A549 treated with DMSO at 1 μM for 4 hours (cell line): ENCODE measurements at places on chromosomes 1 and 21. TPM values are rescaled to one million over a fixed set of nuclear protein-coding genes. Genes with fewer than 3 reads are reported as not detected.

TARBP1 gene
- total RNA-seq, result 13.3 to 14.7 TPM (median 13.9 TPM) in 5 replicates

NLRP3 gene
- total RNA-seq, result not detected in 5 replicates

FAAP20 gene
- total RNA-seq, result 36.8 to 60.5 TPM (median 50.0 TPM) in 5 replicates

BSND gene
- not detected in 5 replicates for total RNA-seq

FAM163A gene
- total RNA-seq, result 0.02 TPM in 1 of 5 replicates, not detected in the others

NEK2 gene
- 40.4 to 53.0 TPM (median 49.2 TPM) in 5 replicates for total RNA-seq

CASQ2 gene
- total RNA-seq, result not detected in 5 replicates

CSF3R gene
- total RNA-seq, result not detected in 5 replicates

SLAMF8 gene
- total RNA-seq, result not detected in 5 replicates

GUCA2B gene
- 0.21 to 0.45 TPM in 2 of 5 replicates, not detected in the others for total RNA-seq

ZBTB21 gene
- total RNA-seq, result 5.9 to 7.7 TPM (median 6.9 TPM) in 5 replicates

TSACC gene
- total RNA-seq, result 2.0 to 2.8 TPM (median 2.2 TPM) in 5 replicates

FAM151A gene
- not detected in 5 replicates for total RNA-seq

DENND2C gene
- 0.28 to 0.72 TPM (median 0.41 TPM) in 5 replicates for total RNA-seq

SLC1A7 gene
- total RNA-seq, result 0.04 TPM in 1 of 5 replicates, not detected in the others

AMY2A gene
- total RNA-seq, result not detected in 5 replicates

TRABD2B gene
- 0.20 to 0.72 TPM (median 0.34 TPM) in 5 replicates for total RNA-seq

KRTAP12-2 gene
- total RNA-seq, result not detected in 5 replicates

LCE3D gene
- 0.69 to 1.3 TPM (median 0.88 TPM) in 5 replicates for total RNA-seq

GSTM1 gene
- total RNA-seq, result not detected in 5 replicates

CERS2 gene
- 253 to 265 TPM (median 263 TPM) in 5 replicates for total RNA-seq

ANGPTL3 gene
- total RNA-seq, result not detected in 5 replicates

HTR1D gene
- 11.2 to 14.7 TPM (median 12.9 TPM) in 5 replicates for total RNA-seq

SLC45A3 gene
- 5.5 to 7.2 TPM (median 6.7 TPM) in 5 replicates for total RNA-seq

CENPL gene
- 11.7 to 15.2 TPM (median 13.2 TPM) in 5 replicates for total RNA-seq

IGSF21 gene
- total RNA-seq, result not detected in 5 replicates

HENMT1 gene
- 4.3 to 4.7 TPM (median 4.4 TPM) in 5 replicates for total RNA-seq

PKLR gene
- total RNA-seq, result 0.03 TPM in 1 of 5 replicates, not detected in the others

MYCL gene
- total RNA-seq, result 1.1 to 1.6 TPM (median 1.3 TPM) in 5 replicates

ZNF697 gene
- 1.8 to 2.2 TPM (median 1.9 TPM) in 5 replicates for total RNA-seq

TGFBR3 gene
- 3.2 to 4.2 TPM (median 3.8 TPM) in 5 replicates for total RNA-seq

OR6N1 gene
- not detected in 5 replicates for total RNA-seq

FCRL3 gene
- not detected in 5 replicates for total RNA-seq

EDARADD gene
- total RNA-seq, result 2.7 to 3.2 TPM (median 3.1 TPM) in 5 replicates

SYCP1 gene
- total RNA-seq, result not detected in 5 replicates

SHE gene
- total RNA-seq, result 0.03 to 0.11 TPM (median 0.06 TPM) in 4 of 5 replicates, not detected in the other

RHCE gene
- total RNA-seq, result 0.09 to 0.19 TPM (median 0.13 TPM) in 3 of 5 replicates, not detected in the others

SLC44A3 gene
- total RNA-seq, result 1.6 to 2.1 TPM (median 1.9 TPM) in 5 replicates

U2AF1 gene
- 53.6 to 63.6 TPM (median 55.1 TPM) in 5 replicates for total RNA-seq

LGALS8 gene
- 34.6 to 49.1 TPM (median 37.7 TPM) in 5 replicates for total RNA-seq

RIT1 gene
- total RNA-seq, result 24.2 to 29.3 TPM (median 26.4 TPM) in 5 replicates

LCE6A gene
- total RNA-seq, result not detected in 5 replicates

AQP10 gene
- total RNA-seq, result not detected in 5 replicates

HAO2 gene
- total RNA-seq, result not detected in 5 replicates

NTRK1 gene
- total RNA-seq, result 0.09 to 0.26 TPM (median 0.17 TPM) in 4 of 5 replicates, not detected in the other

SLC6A17 gene
- total RNA-seq, result 4.9 to 6.5 TPM (median 6.4 TPM) in 5 replicates

SLC9A1 gene
- total RNA-seq, result 11.3 to 13.2 TPM (median 12.5 TPM) in 5 replicates

THEMIS2 gene
- 0.40 to 1.7 TPM (median 0.83 TPM) in 5 replicates for total RNA-seq

GRIK3 gene
- total RNA-seq, result not detected in 5 replicates

SUSD4 gene
- 0.34 to 1.2 TPM (median 0.73 TPM) in 5 replicates for total RNA-seq

ATP6V0B gene
- total RNA-seq, result 104 to 166 TPM (median 140 TPM) in 5 replicates

PDZK1IP1 gene
- 6.1 to 9.3 TPM (median 7.9 TPM) in 5 replicates for total RNA-seq

PLPPR5 gene
- total RNA-seq, result not detected in 5 replicates

KCNE2 gene
- total RNA-seq, result not detected in 5 replicates

CAP1 gene
- total RNA-seq, result 208 to 265 TPM (median 230 TPM) in 5 replicates
